Gastrocnemius medialis (tissue), 4 donors: ENCODE measurements at places on chromosomes 6 and 20.

GRCh38 chr6:130670142-130670541 lies 157.1 kb upstream of the SMLR1 start:
- DNase-seq: no peak

DNA sequence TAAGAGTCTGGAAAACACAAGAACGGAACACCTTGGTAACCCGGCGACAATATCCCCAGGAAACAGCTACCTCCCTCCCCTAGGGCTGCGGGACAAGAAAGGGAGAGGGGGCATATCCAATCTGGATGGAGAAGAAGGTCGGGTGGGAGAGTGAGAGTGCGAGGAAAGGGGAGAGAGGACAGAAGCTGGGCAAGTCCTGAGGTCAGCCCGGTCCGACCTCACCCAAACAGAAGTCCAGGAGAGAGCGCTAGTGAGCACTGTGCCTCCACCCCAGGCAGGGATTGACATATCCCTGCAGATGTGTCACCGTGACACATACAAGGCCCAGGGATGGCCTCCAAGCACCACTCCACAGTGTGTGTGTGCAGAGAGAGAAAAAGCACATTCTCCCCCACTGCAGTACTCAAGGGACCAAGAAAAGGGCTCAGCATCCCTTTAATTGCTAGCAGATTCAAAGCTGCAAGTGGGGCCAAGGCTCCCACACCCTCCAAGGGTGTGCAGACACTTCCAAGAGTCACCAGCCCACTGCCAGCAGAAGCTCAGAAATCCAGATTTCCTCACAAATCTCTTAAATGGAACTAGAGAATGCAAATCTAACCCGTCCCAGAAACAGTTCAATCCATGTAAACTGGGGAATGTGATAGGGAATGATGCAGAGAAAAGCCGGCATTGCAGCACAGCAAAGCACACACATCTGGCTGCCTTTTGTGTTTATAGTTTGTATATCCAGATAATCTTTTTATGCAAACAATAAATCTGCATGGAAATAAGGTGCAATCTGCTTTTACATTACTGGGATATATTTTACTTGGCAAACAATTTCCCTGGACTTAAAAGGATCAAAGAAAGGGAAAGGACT lies 3.1 kb downstream of the PXDC1 start:
- peak; percentile 81 for DNase-seq

GRCh38 chr6:159760602-159761057 lies 1.2 kb upstream of the ACAT2 start:
- no peak for DNase-seq

- DNase-seq: no peak
Measured at GRCh38 chr6:53236241-53236640, 87.6 kb upstream of the GCM1 start.

- DNase-seq: no peak
Measured at GRCh38 chr20:2873747-2874041, 413 bp downstream of the PTPRA start.

DNA sequence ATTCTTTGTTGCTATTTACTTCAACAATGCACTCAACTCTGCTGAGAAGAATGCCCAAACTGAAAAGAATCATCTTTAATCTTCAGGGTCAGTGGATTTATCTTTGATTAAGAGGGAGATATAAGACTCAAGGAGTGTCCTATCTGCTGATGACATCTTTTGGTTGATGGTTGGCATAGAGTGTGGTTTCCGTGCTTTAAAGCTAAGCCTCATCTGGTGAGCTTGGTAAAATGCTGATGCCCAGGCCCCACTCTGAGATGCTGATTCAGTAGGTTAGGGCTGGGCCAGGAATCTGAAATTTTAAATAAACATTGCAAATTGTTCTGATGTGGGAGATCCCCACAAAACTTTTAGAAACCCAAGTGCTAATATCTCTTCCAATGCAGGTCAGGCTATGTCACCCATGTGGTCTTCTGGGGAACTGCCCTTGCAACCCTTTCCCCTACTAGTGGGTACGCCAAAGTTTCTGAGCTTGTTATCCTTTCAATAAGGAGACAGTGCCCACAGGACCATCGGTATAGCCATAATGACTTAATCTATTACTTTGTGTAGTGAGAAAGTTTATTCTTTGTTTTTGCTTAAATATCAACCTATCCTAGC lies 68.5 kb upstream of the ARMH2 start:
- DNase-seq: no peak

- DNase-seq: no peak
Measured at GRCh38 chr6:3205913-3206312, 21.5 kb downstream of the TUBB2B start.

- no peak for DNase-seq
Measured at GRCh38 chr6:74366634-74367033, 670.6 kb downstream of the CD109 start.

GRCh38 chr20:9474835-9475415 lies 39.5 kb upstream of the LAMP5 start:
- DNase-seq: no peak

DNA sequence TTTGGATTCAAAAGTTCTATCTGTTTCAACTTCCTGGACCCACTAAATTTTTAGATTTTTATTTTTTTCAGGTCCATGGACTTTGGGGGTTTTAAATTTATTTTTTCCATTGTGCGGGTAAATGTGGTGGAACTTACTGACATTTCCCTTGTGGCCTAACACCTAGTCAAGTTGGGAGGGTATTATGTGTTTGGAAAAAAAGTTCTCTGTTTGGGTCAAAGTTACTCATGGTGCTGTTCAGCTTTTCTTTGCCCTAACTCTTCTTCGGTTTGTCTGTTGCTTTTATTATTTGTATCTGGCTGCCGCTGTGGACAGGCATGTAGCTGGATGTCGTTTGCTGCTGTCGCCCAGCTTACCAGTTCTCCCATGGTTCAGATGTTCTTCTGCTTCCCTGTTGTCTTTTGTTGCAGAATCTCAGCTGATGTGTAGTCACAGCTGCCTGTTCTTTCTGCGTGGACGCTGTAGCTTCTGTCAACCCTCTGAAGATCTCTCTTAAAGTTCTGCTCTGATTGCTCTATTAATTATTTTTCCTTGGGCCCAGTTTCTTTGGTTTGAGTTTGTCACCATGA lies 7.9 kb downstream of the IGF2R start:
- no peak for DNase-seq

DNA sequence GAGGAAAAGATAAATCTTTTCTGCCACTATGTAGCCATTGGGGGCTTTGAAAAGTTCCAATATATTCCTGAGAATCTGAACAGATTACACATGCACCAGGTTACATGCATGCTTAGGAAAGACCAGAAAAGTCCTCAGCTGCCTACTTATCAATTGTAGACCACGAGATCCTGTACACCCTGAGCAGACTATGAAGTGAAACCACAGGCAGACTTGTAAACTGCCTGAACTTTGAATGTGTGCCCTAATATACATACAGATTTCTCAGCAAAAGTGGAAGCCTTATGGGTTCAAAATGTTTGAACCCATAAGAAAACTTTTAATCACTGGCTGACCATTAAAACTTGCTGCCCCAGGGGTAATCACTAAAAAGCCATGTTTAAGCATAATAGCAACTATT lies 273.5 kb upstream of the RUNX2 start:
- DNase-seq: no peak

GRCh38 chr6:6795393-6795792 lies 206.9 kb downstream of the LY86 start:
- no peak for DNase-seq

DNA sequence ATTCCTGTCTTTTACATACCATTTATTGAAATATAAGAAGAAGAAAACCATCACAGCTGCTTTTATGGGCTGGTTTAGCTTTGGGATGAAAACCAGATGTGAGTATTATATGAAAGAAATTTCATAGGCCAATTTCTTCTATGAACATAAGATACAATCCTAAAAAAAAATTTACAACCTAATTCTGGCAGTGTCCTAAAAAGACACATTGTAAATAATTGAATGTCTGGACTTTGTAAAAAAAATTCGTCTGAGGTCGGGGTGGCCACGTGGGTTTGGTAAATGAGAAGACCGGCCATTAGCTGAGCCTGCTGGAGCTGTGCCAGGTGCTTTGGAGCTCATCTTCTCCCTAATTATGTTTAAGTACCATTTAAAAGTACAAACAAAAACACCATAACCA lies 26.8 kb downstream of the DACT2 start:
- no peak for DNase-seq

GRCh38 chr6:129795261-129795660 lies 65.9 kb downstream of the TMEM244 start:
- DNase-seq: no peak

- no peak for DNase-seq
Measured at GRCh38 chr20:22578221-22579118, 5.9 kb downstream of the FOXA2 start.

DNA sequence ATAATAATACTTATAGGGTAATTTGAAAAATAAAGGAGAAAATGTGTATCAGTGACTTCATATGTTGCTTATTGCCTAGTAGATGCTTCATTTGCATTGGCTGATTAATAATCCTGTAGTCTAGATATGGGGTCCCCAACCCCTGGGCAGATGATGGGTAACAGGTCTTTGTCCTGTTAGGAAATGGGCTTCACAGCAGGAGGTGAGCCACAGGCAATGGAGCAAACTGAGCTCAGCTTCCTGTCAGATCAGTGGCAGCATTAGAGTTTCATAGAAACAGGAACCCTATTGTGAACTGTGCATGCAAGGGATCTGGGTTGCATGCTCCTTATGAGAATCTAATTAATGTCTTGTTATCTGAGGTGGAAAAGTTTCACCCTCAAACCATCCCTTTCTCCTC lies 1049.5 kb upstream of the EPHA7 start:
- no peak for DNase-seq

DNA sequence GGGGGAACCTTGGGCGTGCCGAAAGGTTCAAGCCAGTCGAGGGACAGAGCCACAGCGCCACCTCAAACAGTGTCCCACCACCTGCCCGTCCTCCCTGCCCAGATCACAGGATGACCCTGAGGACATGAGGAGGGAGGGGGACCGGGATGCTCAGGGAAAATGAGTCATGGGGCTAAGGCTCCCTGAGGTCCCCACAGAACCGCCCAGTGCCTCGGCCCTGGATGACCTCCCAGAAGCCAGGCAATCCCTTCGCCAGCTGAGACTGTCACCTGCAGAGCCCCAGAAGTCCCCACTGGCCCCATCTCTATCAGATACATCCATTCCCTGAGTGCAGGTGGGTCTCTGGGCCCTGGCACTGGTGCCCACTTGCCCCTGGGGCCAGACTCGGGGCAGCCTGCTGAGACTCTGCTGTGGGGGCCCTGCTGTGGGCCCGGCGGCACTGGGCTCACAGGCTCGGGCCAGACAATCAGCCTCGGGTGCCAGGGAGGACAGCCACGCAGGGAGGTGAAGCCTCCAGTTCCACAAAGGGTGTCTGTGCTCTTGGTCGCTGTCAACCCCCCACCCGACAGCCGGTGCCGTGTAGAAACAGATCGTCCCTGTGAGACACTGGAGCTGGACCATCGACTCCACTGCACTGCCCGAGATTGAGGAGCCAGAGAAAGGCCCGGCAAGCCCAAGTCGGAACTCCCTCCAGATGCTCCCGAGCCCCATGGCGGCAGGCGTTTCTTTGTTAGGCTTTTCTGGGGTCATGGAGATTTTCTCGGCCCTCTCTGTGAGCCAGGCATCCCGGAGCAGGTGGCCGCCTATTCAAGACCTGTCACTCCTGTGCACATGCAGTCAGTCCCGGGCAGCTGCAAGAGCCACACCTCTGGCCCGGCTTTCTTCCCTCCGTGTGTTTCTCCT lies 26.1 kb downstream of the PXDC1 start:
- DNase-seq: no peak
